ENCODE measurements at places on chromosomes 11 and 22.

GRCh38 chr11:41189701-41190436 lies 269.6 kb downstream of the LRRC4C start:
- DNase-seq, result no peak

- no peak for DNase-seq
Measured at GRCh38 chr11:113339929-113340589, 25.7 kb downstream of the TTC12 start.

DNA sequence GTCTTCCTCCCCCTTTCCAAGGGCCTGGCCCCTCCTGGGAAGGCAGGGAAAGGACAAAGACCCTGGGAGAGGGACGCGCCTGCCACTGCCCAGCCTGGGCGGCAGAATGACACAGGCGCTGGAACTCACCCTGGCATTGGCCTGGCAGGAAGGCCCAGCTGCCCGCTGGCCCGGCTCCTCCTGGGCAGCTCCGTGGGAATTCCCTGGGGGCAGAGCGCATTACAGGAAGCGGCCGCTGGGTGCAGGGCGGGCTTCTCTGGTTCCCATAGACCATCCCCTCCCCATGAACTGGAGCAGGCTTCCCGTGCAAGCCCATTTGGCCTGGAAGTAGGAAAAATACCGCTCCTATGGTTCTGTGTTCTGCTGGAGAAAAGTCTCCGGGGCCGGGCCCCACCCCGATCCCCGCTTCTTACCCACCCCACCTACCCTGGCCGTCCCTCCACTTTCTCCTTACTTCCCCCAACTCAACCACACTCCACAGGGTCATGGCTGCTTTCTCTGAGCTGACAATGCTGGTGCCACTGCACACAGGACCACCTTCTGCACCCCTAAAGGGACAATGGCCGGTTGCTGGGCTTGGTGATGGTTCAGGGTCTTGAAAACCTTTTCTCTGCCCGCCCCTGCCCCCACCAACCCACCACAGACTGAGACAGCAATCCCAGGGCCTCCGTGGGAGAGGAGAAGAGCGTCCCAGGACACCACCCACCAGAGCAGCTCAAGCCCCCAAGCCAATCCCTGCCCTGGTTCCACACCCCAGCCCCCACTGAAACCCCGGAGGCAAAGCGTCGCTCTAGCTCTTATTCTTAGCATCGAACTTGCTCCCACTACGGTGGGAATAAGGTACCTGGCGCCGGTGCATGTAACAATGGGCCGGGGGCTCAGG lies 58.9 kb downstream of the LINC01488 start:
- no peak for DNase-seq

- DNase-seq, result no peak
Measured at GRCh38 chr11:95585069-95585751, 204.4 kb downstream of the FAM76B start.

- DNase-seq, result no peak
Measured at GRCh38 chr11:73267906-73268540, 4.1 kb upstream of the P2RY6 start.

DNA sequence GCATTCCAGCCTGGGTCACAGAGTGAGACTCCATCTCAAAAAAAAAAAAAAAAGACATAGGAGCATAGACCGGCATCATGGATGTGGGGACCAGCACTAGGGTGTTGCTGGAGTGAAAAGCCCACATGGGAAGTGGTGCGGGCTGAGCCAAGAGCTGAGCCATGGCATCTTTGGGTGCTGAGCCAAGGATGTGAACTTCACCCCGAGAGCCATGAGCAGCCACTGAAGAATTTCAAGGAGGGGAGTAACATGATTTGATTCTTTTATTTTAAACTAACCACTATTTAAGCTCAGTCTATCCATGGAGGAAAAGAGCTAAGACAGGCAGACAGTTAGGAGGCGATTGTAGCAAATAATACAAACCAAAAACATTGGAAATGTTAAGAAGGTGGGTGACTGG lies 57.4 kb downstream of the AHNAK start:
- DNase-seq, result no peak

DNA sequence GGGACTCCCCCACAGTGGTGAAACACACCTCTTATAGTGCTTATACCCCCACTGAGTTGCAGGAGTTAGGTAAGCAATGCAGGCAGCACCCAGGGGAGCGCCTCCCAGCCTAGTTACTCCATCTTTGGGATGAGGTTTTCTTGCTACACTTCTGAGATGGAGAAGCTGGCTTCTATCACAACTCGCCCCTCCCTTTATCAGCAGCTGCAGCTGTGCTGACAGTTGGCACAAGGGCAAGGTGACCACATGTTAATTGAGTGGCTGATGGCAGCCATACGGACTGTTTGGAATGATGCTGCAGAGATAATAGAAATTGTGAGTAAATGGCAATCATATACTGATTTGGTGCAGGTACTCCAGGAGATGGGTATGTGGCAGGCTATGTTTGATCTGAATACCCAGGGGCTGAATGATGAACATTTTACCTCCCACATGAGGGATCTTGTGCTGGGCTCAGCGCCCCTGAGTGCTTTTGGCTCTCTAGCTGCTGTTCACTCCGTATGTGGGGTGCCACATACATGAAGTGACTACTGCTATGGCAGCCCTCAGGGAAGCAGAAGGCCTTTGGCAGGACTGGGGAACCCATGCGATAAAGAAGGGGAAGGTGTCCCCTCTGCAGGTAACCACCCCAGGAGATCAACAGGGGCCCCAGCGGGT lies 29.2 kb upstream of the KCNA4 start:
- DNase-seq, result no peak

DNA sequence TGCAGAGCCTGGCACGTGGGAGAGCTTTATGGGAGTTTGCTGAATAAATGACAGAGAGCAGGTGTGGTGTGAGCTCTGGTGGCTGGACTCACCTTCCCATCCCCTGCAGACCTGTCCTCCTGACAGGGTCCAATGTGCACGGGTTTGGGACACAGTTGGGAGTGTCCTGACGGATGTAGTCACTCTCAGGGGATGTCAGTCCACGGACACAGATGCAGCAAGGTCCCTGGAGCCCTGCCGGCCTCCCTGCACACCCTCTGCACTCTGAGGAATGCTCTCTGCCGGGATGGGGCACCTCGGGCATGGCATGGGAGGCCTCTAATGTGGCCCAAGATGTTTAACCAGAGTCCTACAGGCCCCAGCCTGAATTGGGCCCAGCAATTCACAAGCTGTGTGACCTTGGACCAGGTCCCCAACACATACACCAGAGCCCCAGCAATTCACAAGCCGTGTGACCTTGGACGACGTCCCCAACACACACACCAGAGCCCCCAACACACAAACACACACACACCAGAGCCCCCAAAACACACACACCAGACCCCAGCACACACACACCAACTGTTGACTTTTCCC lies 30.0 kb upstream of the RFPL3 start:
- DNase-seq, result no peak

GRCh38 chr11:117925198-117925925 lies 3.8 kb downstream of the TMPRSS13 start:
- no peak for DNase-seq

- DNase-seq, result no peak
Measured at GRCh38 chr11:69393178-69393832, 88.2 kb upstream of the LINC01488 start.

GRCh38 chr11:11231763-11232162 lies 121.3 kb downstream of the CSNK2A3 start:
- no peak for DNase-seq

DNA sequence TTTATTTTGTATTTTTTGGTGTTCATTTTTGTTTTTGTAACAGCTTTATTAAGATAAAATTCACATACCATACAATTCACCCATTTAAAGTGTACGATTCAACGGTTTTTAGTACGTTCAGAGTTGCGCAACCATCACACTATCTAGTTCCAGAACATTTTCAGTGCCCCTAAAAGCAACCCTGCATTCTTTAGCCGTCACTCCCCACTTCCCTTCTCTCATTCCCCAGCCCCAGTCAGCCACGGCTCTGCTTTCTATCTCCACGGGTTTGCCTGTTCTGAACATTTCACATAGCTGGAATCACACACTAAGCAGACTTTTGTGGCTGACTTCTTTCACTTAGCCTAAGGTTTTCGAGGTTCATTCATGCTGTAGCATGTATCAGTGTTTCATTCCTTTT lies 9.6 kb upstream of the KCNQ1OT1 start:
- no peak for DNase-seq

GRCh38 chr22:33299245-33299956 lies 241.2 kb upstream of the SYN3 start:
- no peak for DNase-seq

GRCh38 chr11:34366522-34366921 lies 8.7 kb upstream of the ABTB2 start:
- no peak for DNase-seq

DNA sequence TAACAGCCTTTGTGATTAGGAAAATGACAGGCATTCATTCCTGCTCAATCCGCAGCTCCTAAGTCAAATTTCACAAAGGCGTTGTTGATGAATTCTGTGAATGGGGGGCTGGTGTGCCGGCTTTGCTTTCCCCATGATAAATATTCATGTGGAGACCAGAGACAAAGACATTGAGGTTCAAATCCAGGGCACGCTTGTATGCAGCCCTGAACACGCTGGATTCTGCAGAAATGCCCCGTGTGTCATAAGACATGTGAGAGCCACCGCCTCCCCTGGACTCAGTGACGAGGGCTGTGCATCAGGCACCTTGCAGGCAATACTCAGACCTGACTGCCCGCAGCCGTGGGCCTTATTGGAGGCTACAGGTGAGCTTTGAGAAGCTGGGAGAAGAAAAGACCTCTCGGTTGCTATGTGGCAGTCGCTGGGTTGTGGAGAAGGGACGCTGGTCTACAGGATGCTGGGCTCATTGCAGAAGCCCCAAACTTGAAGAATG lies 906.2 kb downstream of the BRD1 start:
- DNase-seq, result no peak

DNA sequence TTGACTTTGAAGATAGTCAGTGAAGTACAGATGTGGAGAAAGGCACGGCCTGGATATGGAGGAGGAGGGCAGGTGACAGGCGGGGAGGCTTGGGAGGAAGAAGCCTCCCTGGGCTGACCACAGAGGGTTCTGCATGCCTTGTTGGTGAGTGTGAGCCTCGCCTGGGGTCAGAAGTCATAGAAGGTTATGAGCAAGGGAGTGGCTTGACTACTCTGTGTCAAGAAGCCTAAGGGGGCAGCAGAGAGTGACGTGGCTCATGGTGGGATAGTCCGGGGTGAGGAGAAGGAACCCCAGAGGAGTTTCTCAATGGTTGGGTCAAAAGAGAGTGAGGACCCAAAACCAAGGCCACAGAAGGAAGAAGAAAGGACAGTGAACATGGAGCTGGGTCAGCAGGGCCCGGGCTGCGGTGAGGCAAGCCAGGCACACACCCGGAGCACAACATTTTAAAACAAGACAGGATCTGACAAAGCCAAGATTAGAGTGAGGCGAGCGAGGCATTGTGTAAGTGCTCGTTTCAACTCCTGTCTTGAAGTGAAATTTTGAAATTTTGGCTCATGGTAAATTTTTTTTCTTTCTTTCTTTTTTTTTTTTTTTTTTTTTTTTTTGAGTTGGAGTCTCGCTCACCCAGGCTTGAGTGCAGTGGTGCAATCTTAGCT lies 31.9 kb downstream of the PDGFB start:
- DNase-seq, result no peak

DNA sequence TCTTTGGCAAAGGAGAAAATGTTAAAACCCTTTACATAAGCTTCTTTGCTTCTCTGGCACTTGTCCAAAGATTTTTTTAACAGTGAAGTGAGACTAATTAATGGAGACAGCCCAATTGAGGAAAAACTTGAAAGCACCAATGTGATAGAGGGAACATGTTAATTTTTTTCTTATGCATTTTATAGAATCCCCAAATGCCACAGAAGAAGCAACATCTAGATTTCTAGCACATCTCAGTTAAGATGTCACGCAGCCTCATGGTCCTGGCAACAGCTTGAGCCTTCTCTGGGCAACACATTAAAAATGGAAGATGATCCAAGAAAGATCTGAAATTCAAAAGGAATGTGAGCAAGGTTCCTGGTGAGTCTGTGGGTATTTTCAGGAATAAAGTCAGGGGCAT lies 48.5 kb downstream of the PACSIN2 start:
- DNase-seq, result no peak

GRCh38 chr11:8022876-8023275 lies 35.7 kb downstream of the EIF3F start:
- DNase-seq, result no peak

GRCh38 chr22:26885441-26886261 lies 228.3 kb downstream of the MIAT start:
- no peak for DNase-seq

DNA sequence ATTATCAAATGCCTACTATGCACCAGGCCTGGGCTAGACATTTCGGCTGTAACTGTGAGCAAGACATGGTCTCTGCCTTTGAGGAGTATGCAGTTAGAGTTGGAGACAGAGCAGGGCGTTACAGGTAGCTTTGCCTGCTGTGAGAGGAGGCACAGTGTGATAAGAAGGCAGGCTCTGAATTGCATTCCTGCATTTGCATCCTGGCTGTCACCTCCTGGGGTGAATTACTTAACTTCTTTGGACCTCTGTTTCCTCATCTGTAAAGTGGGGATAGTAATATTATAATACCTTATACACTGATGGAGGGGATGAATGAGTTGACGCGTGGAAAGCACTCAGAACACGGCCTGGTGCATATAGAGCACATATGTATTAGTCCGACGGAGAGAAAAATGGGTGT lies 118.1 kb upstream of the ARHGAP20 start:
- no peak for DNase-seq

DNA sequence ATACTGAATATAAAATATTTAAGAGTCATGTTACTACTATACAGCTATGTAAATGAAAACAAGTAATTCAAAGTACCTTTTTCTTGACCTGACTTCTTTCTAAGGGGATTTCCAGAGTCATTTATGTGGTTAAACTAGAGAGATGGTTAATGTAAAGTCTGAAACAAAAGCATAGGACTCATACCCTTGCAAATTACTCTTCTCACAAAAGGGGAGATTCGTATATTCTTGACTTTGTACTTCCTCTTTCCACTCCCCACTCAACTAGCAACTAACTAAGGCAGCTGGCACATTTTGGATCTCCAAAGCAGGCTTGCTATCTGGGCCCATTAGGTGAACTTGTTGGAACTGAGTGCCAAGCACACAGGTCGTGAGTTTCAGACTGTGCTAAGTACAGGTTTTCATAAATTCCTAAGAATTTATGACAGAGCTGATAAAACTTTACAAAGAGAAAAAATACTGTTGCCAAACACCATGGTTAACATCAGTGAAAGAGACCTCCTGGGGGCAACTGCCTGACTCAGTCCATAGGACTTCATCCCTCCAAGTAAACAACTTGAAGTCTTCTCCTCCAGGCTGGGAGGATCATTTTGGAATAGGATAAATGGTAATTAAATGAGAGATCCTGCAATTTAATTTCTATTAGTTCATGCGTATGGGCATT lies 77.0 kb upstream of the DDI1 start:
- DNase-seq, result no peak

DNA sequence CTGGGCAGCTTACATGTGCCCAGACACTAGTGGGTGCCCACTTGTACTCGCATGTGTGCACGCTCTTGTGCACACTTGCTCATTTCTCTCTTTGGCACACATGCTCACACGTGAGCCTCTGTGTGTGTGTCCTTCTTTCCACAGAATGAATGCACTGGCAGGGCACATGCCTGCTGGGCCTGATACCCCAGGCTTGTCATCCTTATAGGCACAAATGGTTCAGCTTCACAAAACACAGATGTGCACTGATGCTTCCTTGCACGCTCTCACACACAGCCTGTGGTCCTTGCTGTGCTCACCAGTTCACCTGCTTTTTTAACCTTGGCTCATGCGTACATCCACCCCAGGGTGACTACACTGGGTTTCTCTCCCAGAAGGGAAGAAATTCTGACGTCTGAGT lies 174.8 kb downstream of the BUD13 start:
- no peak for DNase-seq

GRCh38 chr22:41237707-41238569 lies 2.8 kb downstream of the CHADL start:
- peak; percentile 57 for DNase-seq

GRCh38 chr11:92675303-92675702 lies 294.1 kb upstream of the MTNR1B start:
- no peak for DNase-seq

- DNase-seq, result no peak
Measured at GRCh38 chr11:116742104-116742503, 30.7 kb downstream of the BUD13 start.
